ENCODE measurements at places on chromosomes 2 and 18. TPM values are rescaled to one million over a fixed set of nuclear protein-coding genes. Genes with fewer than 3 reads are reported as not detected.

Gene KANSL1L
- 16.5 TPM for total RNA-seq

Gene TXNDC9
- total RNA-seq: 21.4 TPM

Gene POTEE
- total RNA-seq: not detected

Gene CTAGE1
- not detected for total RNA-seq

Gene G6PC2
- total RNA-seq: not detected

Gene UPP2
- total RNA-seq: not detected

Gene CD302
- 28.7 TPM for total RNA-seq

Gene CNTNAP5
- total RNA-seq: not detected

Gene CNGA3
- not detected for total RNA-seq

Gene BBS5
- 7.0 TPM for total RNA-seq

Gene SATB2
- 1.0 TPM for total RNA-seq

Gene KCNJ3
- total RNA-seq: 73.3 TPM

Gene VWA3B
- not detected for total RNA-seq

Gene GCG
- not detected for total RNA-seq

Gene DQX1
- total RNA-seq: not detected

Gene PIAS2
- 14.3 TPM for total RNA-seq

Gene ITGA4
- total RNA-seq: 1.8 TPM

Gene C2orf66
- total RNA-seq: not detected
